NCI-H2171 treated with DMSO at 0.1 percent for 48 hours (cell line): ENCODE measurements at places on chromosomes 4 and X.

- DNase-seq, result peak; percentile 78
Observed at GRCh38 chr4:38663801-38664705, at the start of gene KLF3. Gene KLF3, plus strand, starts transcription at chr4:38664199. Its CDS starts 16,427 bp downstream, at chr4:38680626.

DNA sequence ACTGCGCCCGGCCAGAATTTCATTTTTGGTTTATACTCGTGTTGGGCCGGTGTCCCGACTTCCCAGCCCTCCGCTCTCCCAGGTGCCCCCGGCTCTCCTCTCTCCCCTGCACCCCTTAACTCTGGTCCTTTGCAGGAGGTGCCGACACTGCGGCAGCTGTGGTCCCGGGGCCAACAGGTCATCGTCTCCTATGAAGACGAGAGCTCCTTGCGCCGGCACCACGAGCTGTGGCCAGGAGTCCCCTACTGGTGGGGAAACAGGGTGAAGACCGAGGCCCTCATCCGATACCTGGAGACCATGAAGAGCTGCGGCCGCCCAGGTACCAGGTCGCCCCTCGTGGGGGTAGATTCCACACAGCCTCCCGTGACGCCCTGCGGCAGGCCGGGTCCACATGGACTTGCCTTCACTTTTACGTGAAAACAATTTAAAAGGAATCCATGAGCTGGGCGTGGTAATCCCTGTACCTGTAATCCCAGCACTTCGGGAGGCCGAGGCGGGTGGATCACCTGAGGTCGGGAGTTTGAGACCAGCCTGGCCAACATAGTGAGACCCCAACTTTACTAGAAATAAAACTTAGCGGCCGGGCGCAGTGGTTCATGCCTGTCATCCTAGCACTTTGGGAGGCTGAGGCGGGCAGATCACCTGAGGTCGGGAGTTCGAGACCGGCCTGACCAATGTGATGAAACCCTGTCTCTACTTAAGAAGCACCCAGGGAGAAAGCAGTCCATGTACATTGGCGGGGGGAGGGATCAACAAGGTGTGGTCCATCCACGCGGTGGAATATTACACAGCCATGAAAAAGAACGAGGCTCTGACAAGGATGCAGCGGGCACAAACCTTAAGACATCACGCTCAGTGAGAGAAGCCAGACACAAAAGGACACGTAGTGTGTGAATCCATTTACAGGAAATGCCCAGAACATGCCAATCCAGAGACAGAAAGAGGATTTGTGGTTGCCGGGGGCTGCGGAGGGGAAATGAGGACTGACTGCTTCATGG, 12.0 kb downstream of the PLCXD1 start:
- DNase-seq, result no peak

GRCh38 chrX:15873566-15873965, 19.0 kb upstream of the AP1S2 start:
- DNase-seq, result no peak

GRCh38 chrX:155694649-155695048, 81.9 kb upstream of the TMLHE start:
- DNase-seq, result no peak

DNA sequence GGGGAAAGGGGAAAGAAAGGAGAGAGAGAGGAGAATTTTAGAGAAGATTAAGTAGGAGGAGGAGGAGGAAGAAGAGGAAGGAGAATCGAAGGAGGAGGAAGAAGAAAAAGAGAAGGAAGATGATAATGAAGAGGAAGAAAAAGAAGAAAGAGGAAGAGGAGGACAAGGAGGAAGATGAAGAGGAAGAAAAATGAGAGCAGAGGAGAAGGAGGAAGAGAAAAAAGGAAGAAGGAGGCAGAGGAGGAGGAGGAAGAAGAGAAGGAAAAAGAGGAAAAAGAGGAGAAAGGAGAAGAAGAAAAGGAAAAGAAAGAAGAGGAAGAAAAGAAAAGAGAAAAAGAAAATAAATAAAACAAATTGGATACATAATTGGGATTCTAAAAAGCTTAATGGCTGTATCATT, 181.4 kb downstream of the ARHGAP6 start:
- DNase-seq, result no peak

GRCh38 chr4:169859366-169860216, 101.8 kb upstream of the HPF1 start:
- DNase-seq, result no peak

GRCh38 chr4:123821861-123822260, 425.3 kb downstream of the SPRY1 start:
- no peak for DNase-seq

- no peak for DNase-seq
Observed at GRCh38 chr4:139978692-139979091, 175.3 kb downstream of the MAML3 start.

DNA sequence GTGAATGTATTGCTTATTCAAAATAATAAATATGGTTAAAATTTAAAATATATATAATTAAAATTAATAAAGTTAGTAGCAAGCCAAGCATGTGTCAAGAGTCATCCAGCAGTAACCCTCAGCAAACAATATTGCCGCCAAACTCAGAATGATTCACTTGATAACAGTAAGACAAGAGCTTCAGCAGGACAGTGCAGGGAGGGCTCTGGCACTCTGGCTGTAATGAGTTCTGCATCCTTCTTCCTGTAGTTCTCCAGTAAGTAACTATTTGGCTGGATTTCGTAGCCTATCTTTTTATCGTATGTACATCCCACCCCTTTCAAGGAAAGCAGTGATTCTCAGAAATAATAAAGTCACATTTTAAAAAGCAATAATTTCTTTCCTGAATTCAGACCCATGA, 17.6 kb downstream of the OTUD6A start:
- DNase-seq, result no peak

- DNase-seq, result peak; percentile 41
Observed at GRCh38 chr4:73704314-73705055, 35.9 kb upstream of the CXCL8 start.

GRCh38 chr4:39846120-39846519, 131.6 kb downstream of the PDS5A start:
- DNase-seq, result no peak
